Stimulated activated naive CD4-positive, alpha-beta T cell (primary cell): ENCODE measurements at places on chromosomes 16 and 17.

DNA sequence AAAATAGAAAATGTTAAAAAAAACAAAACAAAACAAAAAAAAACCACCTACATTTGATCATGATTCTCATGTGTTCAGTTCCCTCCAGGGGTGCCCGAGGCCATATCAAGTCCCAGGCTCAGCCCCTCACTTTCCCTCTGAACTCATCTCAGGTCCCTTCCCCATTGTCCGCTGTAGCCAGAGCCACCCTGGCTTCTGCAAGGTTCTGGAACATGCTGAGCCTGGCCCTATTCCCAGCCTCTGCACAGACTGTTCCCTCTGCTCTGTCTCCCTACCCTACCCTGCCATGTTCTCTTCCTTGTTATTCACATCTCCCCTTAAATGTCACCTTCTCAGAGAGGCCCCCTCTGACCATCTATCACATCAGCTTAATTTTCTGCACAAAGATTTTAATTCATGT, 46.9 kb downstream of the TK2 start:
- DNase-seq = no peak

DNA sequence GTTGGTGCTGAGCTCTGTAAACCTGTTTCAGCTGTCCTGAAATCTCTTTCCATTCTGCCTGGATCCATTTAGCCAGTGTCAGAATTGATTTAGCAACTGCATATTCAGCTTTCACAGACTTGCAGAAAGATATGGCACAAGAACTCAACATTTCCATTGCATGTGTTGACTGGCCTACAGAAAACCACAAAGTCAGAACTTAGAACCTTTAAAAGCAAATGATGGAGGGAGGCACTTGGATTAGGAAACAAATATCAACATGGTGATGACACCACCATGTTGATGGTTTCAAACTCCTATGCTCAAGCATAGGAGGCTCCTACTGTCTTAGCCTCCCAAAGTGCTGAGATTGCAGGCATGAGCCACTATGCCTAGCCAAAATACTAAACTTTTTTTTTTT, 52.3 kb upstream of the ARL6IP1 start:
- no peak for DNase-seq

DNA sequence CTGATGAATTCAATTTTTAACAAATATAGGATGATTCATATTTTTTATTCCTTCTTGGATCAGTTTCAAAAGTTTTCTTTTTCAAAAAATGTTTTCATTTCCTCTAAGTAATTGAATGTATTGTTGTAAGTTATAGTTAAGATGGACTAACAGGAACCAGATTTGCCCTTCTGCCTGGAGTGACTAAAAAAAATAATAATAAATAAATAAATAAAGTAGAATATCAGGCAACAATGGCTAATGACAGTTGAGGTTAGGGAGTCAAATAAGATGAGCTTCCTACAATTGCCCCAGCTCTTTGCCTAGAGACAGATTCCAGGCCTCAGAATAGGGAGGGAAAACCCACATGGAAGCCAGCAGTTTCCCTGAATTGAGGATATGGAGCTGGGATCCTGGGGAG, 73.7 kb upstream of the MSI2 start:
- no peak for DNase-seq

DNA sequence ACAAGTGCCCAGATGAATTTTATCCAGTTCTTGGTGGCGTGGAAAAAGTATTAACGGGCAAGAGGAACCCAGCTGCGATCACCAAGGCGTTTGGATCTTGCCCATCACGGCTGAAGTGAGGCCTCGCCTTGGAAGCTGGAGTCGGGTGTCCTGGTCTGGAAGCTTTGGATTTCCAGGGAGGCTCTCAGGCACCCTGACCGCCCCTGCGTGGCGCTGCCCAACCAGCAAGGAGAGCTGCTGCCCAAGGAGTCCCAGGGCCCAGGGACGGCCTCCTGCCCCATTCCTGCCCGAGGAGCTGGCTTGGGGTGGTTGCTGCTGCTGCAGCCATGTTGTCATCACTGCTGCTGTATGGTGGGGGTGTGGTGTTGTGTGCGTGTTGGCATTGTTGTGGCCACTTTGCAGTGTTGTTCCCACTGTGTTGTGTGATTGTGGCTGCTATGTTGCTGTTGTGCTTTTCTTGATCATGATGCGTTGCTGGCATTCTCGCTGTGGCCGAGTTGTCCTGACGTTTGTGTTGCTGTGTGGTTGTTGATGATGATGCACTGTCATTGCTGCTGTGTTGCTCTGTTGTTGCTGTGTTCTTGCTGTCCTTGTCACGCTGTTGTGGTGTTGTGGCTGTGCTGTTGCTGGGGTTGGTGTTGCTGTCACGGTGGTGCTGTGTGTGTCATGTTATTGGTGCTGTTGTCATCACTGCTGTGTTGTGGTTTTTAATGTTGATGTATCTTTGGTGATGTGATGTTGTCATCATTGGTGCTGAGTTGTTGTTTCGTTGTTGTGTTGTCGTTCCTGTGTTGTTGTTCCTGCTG, 318.8 kb downstream of the C16orf95 start:
- no peak for DNase-seq

GRCh38 chr16:11093572-11094074, 149.3 kb downstream of the CLEC16A start:
- no peak for DNase-seq

GRCh38 chr17:4742629-4743028, 2.9 kb upstream of the CXCL16 start:
- no peak for DNase-seq

DNA sequence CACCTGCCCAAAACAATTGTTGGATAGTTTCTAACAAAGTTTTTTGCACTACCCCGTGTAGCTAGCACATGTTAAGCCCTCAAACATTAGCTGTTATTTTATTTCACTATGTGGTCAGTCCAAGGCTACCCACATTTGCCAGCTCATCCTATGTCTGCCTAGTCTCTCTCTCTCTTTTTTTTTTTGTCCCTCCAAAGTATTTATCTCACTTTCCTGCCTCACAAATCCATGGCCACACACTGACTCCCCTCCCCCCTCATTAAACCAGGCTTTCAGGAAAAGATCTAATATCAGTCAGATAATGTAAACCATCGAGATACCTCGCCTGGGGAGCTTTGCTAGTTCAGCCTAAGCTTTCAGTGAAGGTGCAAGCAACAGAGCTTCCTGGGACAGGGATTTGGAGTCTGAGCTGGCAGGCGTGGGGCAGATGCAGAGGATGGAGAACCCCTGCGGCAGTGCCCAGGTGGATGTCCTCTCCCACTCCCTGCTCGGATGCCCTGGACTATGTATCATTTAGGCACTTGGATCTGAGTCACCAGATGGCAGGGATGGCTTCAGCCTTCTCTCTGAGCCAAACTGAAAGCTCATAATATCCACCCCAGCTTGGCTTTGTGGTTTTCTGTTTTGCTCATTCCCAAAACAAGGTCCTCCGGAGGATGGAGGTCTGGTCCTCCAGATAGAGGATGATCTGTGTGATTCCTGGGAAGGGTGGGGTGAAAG, 73.7 kb upstream of the FOXF1 start:
- no peak for DNase-seq

DNA sequence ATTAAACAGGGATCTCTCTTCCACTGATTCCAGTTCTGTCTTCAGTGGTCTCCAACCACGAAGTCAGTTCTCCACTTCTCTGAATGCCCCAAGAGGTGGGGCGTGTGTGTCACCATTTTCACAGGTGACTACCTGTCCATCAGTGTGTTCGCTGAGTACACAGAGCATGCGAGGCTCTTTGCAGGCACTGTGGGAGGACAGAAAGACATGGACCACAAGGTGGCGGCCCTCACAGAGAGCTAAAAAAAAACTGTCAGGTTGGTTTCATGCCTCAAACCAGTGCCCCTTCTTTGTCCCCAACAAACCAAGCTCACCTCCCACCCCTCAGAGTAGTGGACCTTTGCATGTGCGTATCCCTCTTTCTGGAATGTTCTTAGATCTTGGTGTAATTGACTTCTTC, 13.8 kb downstream of the EMP2 start:
- no peak for DNase-seq

GRCh38 chr17:4607773-4608187, 23.5 kb downstream of the SMTNL2 start:
- no peak for DNase-seq

DNA sequence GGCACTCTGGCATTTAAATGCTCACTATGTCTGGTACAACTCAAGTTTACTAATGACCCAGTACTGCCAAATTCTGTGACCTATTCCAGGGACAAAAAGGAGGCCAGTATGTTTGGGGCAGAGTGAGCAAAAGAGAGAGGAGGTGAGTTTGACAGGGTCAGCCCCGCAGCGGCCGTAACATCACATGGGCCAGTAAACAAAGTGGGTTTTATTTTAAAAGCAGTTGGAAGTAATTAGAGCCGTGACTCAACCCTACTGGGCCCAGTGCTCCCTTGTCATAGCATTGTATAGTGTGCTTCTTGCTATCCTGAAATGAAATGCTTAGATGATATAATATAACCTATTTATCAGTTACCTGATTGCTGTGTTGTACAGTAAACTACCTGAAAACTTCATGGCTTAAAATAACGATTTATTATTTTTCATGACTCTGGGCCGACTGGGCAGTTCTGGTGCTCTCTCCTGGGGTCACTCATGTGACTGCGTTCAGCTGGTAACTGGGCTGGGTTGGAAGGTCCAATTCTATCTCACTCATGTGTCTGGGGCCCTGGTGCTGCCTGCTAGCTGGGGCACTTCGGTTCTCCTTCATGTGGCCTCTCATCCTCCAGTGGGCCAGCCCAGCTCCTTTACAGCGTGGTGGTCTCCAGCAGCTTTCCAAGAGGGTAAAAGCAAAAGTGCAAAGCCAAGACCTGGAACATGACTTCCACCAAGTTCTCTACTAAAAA, 27.4 kb downstream of the IQCK start:
- no peak for DNase-seq

- DNase-seq = no peak
Observed at GRCh38 chr17:67439269-67439668, 62.2 kb downstream of the PITPNC1 start.

- DNase-seq = no peak
Observed at GRCh38 chr17:1182811-1183170, 3.0 kb upstream of the ABR start.

DNA sequence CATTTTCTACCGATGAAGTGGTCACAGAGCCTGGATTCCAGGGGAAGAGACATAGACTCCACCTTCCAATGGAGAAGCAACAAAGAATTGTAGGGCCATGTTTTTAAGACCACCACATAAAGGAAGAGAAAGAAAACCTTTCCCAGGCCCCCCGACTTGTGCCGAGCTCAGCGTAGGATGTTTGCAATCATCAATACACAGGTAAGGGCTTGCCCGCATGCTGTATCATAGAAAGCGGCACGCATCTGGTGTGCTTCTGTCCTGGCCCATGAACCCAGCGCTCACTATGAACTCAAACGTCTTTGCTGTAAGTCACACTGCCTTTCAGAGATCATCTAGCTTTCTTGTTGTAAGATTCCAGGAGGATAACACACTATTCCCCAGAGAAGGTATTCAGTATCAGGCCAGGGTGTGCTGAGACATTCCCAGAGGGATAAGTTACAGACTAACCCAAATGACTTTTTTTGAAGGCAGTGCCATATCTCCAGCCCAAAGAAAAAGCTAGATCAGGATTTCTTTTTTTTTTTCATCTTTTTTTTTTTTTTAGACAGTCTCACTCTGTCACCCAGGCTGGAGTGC, 79.5 kb upstream of the RPL38 start:
- no peak for DNase-seq

DNA sequence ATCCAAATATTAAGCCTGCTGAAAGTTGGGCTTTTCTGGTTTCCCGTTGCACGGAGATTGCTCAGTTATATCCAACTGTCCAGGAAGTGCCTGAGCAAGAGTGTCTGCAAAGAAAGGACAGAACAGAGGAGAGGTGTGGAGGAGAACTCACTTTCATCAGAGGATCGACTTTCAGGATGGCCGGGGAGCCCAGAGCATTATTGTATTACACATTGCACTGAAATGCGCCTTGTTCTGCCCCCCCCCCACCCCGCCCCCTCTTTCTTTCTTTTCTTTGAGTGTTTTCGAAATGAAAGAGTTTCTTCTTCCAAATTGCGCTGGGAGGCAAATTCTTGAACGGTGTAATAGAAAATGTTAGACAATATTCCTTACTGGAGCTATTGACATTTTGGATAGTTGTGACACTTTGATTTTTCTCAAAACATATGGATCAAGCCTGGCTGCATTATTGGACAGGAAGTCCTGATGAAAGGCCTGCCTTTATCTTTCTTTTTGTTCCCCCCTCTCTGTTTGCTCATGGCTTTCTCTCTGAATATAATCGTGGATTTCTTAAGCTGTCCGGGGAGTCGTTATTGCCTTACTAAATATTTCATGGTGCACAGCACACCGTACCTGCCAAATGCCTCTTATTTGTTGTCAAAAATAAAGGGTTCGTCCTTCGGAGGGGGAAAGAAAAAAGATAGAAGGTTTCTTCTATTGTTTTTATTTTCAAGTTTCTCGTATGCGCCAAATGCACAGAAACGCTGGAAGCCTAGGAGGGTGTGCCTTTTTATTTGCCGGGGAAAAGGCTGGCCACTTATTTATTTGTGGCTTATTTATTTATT, 110.8 kb downstream of the IRX3 start:
- DNase-seq = no peak
